ENCODE measurements at places on chromosomes 4 and X.

DNA sequence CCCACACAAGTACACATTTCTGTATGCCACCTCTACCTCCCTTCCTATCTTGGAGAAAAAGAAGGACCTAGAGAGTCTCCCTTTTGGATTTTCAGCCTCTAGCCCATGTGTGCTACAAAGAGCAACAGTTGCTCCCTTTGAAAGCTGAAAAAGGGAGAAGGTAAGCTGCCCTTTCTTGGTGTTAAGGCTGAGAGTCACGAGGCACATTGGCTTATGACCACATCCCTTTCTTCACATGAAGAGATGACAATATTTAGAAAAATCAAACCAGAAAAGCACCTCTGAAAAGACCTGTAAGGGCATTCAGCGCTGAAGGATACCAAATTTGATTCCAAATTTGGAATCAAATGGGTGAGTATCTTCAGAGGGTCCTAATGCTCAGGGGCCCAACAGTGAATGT is 6.4 kb upstream of the FGFBP1 start:
- no peak for DNase-seq

DNA sequence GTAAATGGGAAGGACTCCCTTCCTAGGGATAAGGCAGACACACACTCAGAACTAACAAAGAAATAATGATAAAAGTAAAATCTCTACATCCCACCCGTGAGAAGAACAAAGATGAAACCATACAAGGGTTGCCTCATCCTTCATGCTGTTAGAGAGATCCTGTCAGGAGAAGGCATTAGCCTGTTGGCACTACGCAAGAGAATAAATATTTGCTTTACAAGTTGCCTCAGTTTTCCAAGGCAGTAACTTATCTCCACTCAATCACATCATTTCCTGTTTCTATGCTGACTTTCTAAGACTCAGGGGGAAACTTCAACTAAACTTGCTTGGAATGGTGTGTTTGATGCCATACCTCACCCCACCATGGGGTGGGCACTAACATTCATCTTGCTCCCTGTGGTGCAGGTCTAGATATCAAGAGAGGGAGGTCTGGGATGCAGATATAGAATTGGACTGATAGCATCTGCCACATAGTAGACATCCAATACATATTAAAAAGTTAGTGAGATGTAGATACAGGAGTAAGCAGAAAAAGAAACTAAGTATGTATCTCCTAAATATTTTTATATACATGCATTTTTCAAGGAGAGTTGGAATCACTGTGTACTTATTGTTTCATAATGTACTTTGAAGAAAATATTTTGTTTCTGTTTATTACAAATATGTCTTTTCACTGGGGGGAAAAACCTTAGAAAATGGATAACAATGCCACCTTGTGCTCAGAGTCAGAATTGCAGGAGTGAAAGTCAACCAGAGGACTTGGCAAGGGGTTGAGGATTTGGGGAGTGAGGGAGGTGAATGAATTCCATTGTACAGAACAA is 57.2 kb upstream of the BEX4 start:
- DNase-seq, result no peak

DNA sequence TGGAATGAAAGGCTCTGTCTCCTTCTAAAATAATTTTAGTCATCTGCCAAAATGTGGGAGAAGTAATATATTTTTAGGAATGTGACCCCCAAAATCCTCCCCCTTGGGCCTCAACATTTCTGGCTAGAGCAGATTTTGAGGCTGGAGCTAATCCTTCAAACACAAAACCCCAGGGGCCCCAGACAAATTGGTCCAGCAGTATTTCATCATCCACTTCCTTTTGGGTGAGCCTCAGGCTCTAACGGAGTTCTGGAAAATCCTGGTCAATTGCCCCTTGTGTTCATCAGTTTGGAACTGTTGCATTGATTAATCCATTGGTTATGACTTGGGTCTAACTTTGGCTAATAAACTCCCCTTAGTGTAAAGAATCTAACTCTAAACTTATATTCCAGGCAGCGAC is 67.4 kb upstream of the PCDH19 start:
- DNase-seq, result no peak

GRCh38 chr4:78553529-78554060 is 2.0 kb downstream of the ANXA3 start:
- no peak for DNase-seq

- no peak for DNase-seq
These were observed 33.1 kb downstream of the LNX1 start for GRCh38 chr4:53558065-53558801.
